ENCODE measurements at places on chromosomes 3 and 15. TPM values are rescaled to one million over a fixed set of nuclear protein-coding genes. Genes with fewer than 3 reads are reported as not detected.

SLC12A8 gene
- total RNA-seq: under 0.01 TPM

DNA sequence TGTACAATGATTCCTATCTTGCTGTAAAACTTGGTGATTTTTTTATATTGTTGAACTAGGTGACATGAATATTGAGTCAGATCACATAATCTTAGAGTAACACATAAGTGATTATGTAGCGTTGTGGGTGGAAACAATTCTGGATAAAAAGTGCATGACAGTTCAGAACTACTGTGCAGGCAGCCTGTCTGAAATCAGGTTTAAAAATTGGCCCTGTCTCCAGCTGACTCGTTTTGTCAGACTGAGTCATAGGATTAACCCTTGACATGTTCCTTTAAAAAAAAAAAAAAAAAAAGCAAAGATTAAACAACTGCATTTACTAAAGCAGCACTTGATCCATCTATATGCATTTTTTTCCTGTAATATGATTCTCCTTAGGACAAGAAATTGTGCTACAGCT, 160.0 kb upstream of the CGNL1 start:
- DNase-seq: peak; percentile 72

DPPA2 gene
- total RNA-seq: not detected

DTWD1 gene
- total RNA-seq: 12.1 TPM

DNA sequence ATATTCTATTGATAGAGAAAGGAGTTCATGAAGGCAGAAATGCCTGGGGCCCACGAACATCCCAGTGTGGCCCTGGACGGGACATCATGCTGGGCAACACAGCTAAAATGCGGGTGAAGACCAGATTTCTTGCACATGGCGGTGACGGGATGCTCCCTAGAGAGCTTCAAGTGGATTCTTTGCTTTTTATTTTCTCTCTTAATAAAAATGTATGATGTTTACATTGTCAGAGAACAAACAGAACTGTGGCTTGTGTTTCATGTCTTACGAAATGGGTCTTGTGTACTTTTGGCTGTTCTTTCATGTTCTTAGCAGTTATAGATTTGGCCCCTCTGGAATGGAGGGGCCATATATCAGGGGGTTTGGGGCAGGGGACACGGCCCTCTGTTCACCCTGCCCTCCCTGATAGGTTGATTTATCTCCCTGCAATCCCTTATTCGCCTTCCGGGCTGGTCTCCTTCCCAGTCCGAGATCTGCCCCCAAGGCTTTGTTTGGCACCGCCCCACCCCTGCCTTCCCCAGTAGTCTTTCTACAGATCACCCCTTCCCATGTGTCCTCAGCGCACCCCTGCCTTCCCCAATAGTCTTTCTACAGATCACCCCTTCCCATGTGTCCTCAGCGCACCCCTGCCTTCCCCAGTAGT, 68.7 kb upstream of the CGNL1 start:
- no peak for DNase-seq

DNA sequence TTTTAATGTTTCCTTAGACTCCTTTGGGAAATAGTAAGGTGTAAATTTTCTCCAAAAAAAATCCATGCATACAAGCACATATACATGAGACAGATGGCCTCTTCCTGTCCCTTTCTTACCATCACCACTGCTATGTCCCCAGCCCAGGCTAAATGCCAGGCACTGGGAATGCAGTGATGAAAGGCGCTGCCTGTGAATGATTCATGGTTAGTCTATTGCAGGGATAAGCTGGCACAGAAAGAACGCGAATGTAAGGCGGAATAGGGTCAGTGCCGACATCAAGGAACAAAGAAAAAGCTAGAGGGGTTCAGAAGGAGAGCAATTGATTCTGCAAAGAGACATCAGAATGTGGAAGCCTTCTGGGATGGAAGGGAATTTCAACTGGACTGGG, 36.2 kb upstream of the CFAP161 start:
- DNase-seq: peak; percentile 52

AHSG gene
- not detected for total RNA-seq

TTLL13 gene
- under 0.01 TPM for total RNA-seq

ATP13A5 gene
- not detected for total RNA-seq

Data from lung microvascular endothelial cell (primary cell).